ENCODE measurements at places on chromosomes 2 and 18.

DNA sequence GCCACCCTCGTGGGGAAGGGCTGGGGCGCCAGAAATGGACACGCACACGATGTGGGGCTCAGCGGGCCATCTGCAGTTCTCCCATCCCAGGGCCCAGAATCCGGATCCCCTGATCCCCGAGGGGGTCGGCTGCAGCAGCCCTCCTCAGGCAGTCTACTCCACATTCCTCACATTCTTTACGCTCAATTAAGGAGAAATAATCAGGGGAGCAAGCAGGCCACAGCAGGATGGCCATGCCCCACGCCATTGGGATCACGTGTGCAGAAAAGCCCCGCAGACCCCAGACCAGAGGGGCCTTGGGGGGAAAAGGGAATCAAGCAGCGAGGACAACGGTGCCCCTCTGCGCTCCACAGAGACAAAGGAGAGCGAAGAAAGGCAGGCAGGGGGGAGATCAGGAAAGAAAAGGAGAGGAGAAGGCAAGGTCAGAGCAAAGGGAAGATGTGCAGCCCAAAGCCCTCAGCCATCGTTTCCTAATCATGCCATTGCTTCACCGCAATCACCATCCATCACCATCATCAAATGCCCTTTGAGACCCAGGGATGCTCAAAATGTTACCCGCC, 17.5 kb upstream of the PKDCC start:
- DNase-seq: peak; percentile 80

DNA sequence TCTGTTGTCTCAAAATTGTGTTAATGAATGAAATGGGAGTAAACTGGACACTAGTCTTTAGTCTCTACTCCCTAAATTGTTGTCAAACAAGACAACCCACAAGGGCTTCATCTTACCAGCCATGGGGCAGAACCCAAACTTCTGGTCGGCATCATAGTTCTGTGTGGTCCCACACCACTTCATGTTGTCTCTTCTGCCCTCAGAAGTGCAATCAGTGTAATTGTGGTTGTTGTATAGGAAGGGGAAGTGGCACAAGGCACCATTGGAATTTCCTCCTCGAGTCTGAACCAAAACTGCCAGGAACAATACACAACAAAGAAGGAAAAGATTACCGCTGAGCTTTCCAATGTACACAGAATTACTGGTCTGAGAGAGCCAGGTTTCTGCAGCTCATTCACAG, 12.6 kb downstream of the FN1 start:
- no peak for DNase-seq

DNA sequence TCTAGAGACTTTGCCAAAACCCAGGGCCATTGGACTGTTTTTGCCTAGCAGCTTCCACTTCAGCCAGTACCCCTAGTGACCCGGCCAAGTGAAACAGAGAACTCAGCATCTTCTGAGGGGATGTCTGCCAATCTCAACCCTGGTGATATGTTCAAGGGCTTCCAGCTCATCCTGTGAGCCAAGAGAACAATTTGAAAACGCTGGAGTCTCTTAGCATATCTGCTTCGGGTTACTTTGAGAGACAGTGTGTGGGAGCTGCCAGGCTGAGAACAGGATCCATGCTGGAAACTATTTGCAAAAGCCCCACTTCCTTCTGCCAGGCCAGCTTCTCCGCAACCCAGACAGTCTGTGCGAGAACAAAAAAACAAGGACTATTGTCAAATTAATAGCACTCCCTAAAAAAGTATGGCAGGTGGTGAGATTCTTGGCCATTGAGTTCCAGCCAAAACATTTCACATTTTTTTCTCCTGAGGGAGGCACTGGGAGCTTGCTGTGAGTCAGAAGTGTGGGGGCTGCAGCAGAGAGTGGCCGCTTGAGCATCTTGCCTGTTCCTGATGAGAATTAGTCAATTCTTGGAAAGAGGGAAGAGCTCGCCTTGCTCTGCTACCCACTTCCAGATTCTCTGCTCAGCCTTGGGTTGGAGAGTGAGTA, 395.6 kb upstream of the TRIB2 start:
- peak; percentile 54 for DNase-seq

GRCh38 chr2:237576974-237577373, 10.6 kb downstream of the PRLH start:
- no peak for DNase-seq

DNA sequence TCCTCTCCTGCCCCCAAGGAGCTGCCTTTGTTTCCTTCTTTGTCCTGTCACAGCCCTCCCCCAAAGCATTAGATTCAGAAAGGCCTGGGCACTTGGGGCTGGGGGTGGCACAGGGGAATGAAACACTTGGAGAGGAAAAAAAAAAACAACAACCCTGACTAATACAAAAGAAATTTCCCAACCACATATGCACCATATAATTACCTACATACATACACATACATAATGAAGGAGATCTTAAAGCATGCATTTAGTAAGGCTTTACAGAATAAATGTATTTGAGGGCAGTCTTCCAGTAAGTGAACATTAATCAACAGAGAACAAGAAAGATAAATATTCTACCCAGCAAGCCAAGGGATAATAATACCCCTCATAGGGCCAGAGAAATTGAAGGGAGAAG, 70.0 kb upstream of the PPP1CB start:
- DNase-seq: no peak

DNA sequence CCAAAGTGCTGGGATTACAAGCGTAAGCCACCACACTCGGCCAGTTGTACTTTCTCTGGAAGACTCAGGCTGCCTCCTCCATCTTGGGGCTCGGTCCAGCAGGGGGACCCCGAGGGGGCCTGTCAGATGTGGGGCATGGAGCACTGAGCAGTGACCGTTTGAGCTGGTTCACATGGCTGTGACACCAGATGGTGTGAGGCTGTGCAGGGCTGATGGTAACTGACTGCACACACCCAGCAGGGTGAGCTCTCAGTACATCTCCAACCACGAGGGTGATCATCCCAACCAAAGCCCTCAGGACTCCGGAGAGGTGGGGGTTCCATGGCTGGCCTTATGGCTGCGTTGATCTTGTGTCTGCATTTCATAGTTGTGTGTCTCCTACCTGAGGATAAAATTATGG, 63.4 kb downstream of the FAM168B start:
- DNase-seq: no peak

- DNase-seq: no peak
These were observed 49.9 kb downstream of the DGKD start for GRCh38 chr2:233404222-233404621.

DNA sequence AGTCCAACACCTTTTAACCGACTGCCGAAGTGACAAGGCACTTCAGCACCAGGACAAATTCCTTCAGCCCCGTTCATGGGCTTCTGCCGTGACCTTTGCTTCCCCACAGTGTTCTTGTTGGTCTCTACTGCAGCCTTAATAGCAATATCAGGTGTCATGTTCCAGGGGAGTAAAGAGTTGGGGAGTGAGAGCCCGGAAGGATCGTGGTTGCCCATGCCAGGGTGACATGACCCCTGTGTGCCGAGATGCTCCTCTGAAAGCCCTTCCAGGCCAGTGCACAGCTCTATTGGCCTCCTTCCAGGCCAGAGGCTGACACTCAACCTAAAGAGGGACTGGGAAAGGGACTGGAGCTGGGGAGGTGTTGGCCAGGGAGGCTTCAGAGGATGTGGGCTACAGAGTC, 279.2 kb downstream of the CYRIA start:
- DNase-seq: peak; percentile 40

DNA sequence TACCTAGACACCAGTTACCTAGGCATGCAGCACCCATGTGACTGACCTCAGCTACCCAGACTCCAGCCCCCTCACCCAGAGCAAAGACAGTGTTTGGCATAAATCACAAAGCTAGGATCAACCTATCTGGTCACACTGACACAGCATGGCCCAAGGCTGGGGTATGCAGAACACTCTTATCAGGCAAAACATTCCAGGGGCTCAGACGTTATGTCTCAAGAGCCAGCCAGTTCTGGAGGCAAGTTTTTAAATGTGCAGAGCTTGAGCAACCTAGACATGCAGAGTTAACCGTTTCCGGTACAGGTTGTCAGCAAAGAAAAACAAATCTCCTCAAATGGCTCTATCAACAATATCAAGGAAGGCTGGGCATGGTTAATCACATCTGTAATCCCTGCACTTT, 92.8 kb downstream of the AP1S3 start:
- no peak for DNase-seq

- DNase-seq: no peak
These were observed 206.7 kb downstream of the HDAC4 start for GRCh38 chr2:239193925-239194677.

GRCh38 chr2:61549546-61549945, 11.4 kb upstream of the XPO1 start:
- DNase-seq: no peak

GRCh38 chr2:235070063-235070706, 118.4 kb downstream of the SH3BP4 start:
- DNase-seq: no peak

DNA sequence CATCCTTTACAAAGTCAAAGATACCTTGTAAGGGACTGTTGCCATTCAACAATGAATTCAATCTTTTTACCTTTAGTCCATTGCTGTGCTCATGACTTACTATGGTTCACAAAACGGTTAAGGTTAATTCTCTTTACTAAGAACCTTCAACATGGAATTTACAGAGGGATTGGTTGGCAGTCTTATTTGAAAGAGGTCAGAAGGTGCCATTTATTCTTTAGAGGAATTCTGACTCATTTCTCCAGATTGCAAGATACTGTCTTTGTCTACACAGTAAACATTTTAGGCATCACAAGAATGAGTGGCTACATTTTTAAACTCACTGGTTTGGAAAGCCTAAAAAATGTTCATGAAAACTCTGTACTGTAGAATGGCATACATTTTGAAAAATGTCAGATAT, 17.4 kb downstream of the KCNH7 start:
- DNase-seq: no peak

DNA sequence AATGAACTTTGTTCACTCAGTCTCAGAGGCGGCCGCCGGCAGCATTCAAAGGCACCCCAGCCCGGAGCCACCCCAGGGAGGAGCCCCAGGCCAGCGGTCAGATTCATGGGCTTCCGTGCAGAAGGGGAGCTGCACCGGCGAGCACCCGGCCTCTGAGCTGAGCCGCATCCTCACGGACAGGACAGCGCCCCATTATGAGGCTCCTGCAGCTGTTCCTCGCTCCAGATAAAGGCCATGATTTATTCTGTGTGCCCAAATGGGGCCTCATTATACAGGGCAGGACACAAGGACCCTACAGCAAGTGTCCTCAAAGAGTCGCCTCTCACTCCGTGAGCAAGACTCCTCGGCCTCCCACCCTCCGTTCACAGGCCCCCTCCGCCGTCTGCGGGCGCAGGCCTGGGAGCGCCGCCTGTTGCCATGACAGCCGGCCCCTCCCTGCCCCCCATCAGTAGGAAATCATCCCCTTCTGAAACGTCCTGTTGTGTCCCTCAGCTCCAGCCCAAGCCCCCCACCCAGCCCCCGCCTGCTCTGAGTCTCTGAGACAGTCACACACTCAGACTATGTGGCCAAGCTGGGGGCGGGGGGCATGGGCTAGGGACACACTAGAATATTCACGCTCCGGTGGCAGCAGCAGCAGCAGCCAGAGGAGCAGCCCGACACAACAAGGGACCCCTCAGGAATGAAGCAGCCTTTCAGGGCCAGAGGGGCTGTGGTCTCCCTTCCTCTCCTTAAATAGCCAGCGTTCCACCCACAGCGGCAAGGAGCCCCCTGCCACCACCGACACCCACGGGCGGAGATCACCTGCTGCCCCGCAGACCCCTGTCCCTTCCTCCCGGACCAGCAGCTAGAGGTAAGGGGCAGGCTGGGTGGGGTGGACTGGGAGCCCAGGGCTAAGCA, at the start of gene GPR17:
TSS of gene GPR17 (plus strand) at position 759 of the 897 bp plus-strand sequence. CDS start 4,583 bp downstream, outside the sequence.
- DNase-seq: peak; percentile 59

- no peak for DNase-seq
These were observed 253.9 kb upstream of the SIX2 start for GRCh38 chr2:45263147-45263546.

- no peak for DNase-seq
These were observed 99.5 kb downstream of the RBMS1 start for GRCh38 chr2:160394153-160394552.

DNA sequence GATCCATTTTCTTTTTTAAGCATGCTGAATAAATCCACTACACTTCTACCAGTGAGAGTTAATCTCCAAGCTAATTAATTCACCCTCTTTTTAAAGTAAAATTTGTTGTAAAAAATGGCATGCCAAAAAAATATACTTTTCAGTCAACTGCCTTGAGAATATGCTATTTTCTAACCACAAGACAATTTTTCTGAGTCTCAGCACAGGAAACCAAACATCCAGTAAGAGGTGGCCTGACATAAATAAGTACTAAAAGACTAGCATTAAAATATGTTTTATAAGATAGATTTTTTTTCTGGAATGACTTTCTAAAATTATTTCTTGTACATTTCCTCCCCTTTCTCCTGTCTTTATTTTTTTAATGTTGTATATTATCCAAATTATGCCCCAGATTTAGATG, 2.9 kb downstream of the FBXO36 start:
- DNase-seq: no peak

GRCh38 chr2:73947412-73948018, 20.8 kb downstream of the DGUOK start:
- DNase-seq: no peak

DNA sequence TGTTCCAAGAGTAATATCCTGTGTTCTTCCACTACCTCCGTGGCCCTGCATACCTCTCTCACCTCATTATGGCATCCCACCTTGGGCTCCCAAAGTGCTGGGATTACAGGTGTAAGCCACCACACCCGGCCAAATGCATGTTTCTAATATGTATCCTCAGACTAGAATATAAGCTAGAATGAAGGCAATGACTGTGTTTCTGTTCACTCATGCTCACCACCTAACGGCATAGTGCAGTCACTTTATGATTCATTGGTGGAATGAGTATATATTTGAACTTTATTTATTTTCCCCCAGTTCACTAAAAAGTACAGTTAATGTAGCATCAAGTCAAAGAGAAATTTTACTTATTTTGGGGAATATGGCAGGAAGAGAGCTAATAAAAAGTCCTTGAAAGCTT, 11.3 kb downstream of the PIGN start:
- DNase-seq: no peak

DNA sequence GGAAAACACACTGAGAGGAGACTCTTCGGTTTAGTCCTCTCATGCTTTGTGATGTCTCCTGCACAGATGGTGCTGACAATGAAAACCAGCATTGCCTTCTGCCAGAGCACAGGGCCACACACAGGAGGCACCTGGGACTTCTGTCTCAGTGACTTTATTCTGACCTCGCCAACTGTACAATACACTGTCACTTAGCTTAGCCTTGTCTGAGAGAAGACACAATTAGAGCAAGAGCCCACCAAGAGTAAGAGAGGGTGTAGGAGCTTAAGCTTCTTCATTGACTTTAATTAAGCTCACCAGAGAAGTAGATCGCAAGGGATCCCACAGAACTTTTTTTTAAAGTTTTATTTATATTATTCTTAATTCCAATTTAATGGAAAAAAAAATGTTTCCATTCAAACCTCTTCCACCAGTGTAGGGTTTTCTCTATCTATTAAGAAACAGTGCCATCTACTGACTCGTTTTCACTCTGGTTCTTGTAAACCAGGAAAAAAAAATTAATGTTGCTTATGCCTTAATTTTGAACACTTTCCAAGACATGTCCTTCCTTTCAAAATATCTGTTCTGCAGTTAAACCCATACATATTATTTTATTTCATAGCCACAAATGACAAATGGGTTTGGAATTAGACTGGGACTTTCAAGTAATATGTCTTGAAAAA, 42.4 kb upstream of the DDX18 start:
- peak; percentile 27 for DNase-seq

GRCh38 chr2:215775106-215775505, 238.2 kb downstream of the MREG start:
- no peak for DNase-seq

GRCh38 chr18:61589724-61590065, 256.5 kb downstream of the CDH20 start:
- DNase-seq: peak; percentile 54

- DNase-seq: no peak
These were observed 226.0 kb downstream of the FAM210A start for GRCh38 chr18:13500227-13500865.

- DNase-seq: no peak
These were observed 221.9 kb upstream of the DLGAP1 start for GRCh38 chr18:4677006-4677405.

Data from SJCRH30 (cell line).